ENCODE measurements at places on chromosomes 1 and 21.

DNA sequence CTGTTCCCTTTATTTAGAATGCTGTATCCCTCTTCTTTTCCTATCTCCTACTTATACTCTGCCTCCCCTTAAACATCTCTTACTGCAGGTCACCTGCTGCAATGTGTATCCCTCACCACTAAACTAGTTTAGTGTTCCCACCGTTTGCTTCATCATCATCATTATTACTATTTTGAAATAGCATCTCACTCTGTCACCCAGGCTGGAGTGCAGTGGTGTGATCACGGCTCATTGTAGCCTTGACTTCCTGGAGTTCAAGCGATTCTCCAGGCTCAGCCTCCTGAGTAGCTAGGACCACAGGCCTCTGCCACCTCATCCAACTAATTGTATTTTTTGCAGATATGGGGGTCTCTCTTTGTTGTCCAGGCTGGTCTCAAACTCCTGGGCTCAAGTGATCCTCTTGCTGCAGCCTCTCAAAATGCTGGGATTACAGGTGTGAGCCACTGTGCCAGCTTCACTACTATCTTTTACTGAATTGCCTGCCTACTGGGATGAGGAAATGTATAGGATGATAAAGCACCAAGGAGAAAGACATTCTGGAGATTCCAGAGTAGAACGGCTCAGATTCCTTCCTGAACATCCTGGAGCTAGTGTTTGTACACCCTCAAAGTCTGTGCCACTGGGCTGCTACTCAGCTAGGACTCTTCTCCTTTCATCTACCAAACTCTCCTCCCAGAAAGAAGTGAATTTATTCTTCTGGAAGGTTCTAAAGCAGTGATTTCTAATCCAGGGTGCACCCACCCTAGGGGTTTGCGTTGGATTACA, 8.6 kb upstream of the IFNAR1 start:
- DNase-seq: no peak

- no peak for DNase-seq
These were observed 192.8 kb downstream of the PRDM2 start for GRCh38 chr1:13892671-13893325.

DNA sequence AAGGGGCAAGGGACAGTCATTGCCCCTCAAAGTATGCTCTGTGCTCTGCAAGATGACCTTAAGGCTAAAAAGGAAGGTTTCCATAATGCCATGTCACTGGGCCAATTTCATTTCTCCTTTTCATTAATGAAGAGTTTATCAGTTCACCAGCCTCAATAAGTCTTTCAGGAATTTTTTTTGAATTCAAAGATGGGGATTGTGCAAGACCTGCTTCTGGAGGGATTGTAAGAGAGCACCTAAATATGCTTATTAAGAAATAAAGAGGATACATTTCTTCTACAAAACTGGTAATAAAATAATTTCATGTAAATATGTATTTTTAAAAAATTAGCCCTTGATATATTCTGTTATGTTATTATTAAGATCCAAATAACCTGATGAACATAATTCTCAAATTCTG, 86.8 kb upstream of the RGS4 start:
- DNase-seq: no peak

- no peak for DNase-seq
These were observed 33.8 kb downstream of the STPG1 start for GRCh38 chr1:24379733-24380315.

- no peak for DNase-seq
These were observed 74.5 kb downstream of the S1PR1 start for GRCh38 chr1:101311146-101311920.

Data from stimulated activated CD8-positive, alpha-beta memory T cell treated with anti-CD3 and anti-CD28 coated beads, Interleukin-2, amount 100 ng/mL, for 1 hour (primary cell).